ENCODE measurements at places on chromosomes 12 and 14. TPM values are rescaled to one million over a fixed set of nuclear protein-coding genes. Genes with fewer than 3 reads are reported as not detected.
A peak's percentile ranks its signal among the peaks of the same experiment; 100 is the strongest.

DNA sequence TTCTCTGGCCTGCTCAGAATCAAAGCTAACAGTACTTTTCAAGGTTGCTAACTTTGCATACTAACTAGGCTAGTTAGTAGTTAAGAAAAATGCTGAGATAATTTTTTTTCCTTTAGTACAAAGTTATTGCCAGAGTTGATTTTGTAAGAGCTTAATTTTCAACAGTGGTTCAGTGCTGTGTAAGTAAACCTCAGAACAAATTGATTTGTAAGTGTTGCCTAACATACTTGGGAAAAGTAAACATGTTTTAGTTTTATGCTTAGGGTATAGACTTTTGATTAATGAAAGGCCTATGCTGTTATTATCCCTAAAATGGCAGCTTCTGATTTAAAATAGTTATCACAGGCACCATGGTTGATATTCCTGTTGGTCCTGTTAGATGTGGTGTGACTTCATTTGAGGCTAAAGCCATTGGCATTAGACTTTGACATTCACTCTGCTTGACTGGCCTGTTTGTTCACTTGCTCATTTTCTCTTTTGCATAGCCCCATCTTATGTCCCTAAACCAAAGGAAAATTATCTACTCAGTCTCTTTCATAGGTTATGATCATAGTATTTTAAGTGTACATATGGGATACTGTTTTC, 5.2 kb downstream of the CMAS start:
- H3K4me1 ChIP-seq, result no peaks in the 10 kb centered on the region
- no peak overlapping the region for H3K4me3 ChIP-seq
- H3K27ac ChIP-seq, result no peak overlapping the region
- H3K27me3 ChIP-seq, result no peaks in the 10 kb centered on the region

DNA sequence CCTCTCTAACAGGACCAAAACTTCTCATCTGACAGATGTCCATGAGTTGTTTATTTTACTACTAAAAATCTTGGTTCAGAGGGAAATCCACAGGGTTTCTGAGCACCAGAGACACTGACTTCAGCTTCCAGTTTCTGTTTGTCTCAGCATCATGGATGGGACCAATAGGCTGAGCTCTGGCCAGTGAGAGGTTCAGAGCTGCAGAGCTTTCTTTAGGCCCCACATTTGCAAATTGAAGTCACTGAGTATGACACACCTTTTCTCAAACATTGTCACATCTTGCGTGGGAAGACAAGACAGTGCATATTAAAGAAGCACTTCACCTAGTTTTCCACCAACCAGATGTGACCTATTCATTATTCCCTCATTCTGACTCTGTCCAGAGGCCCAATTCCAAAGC, 45.2 kb downstream of the RDH12 start:
- no peak for DNase-seq
- H3K36me3 ChIP-seq, result peaks cover 25% of the 10 kb centered on the region
- no peaks in the 10 kb centered on the region for H3K4me1 ChIP-seq
- no peak overlapping the region for H3K4me3 ChIP-seq
- no peak overlapping the region for H3K27ac ChIP-seq

Gene CMKLR1
- total RNA-seq, result not detected

Gene RNF10
- total RNA-seq, result 44.4 TPM

DNA sequence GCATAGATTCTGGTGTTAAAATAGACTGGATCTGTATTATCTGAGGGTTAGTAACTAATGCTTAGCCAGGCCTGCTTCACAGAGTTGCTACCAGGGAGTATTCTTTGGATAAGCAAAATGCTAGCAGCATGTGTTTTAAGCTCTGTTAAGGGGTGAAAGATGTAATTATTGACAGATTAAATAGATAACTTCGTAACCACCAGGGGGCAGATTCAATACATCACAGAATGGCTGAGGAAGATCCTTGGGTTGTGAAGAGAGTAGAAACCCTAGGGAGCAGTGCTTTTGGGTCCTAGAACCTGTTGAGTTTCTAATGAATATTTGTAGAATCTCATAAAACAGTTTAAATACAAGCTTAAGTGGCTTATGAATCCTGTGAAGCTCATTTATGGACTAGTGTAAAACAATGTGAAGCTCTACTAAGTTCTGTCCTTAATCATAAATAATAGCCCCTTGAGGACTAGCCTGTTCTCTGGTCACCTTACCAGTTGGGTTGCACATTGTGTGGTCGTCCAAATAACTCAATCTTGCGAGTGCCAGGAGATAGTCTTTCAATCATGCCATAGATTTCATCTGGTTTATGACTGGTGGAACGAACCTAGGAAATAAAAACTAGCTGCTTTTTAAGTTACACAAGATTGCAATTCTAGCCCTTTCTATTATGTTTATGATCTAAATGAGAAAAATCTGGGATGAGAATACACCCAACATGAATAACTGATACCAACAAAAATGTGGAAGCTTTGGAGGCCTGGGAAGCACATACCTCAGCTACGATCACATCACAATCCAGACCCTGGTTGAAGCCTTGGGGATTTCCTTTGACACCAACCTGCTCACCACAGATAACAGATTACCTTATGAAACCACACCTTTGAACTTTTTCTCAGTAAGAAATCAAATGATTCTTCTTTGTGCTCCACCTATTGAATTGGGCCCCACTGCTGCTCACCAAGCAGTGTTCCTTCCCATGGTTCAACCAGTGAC, 12.3 kb downstream of the METTL3 start:
- no peaks in the 10 kb centered on the region for H3K27me3 ChIP-seq
- H3K4me3 ChIP-seq, result no peak overlapping the region
- peaks cover 52% of the 10 kb centered on the region for H3K36me3 ChIP-seq
- H3K4me1 ChIP-seq, result peaks cover 6% of the 10 kb centered on the region
- peak; percentile 73 for DNase-seq

Data from IMR-90 (cell line).